ENCODE measurements at places on chromosomes 5 and 9.
A peak's percentile ranks its signal among the peaks of the same experiment; 100 is the strongest.

- DNase-seq = no peak
Measured at GRCh38 chr9:37407468-37407867, 15.0 kb upstream of the GRHPR start.

GRCh38 chr5:179270581-179271427 is 74.5 kb downstream of the ADAMTS2 start:
- no peak for DNase-seq

- no peak for DNase-seq
Measured at GRCh38 chr5:78912085-78912771, 72.9 kb downstream of the ARSB start.

DNA sequence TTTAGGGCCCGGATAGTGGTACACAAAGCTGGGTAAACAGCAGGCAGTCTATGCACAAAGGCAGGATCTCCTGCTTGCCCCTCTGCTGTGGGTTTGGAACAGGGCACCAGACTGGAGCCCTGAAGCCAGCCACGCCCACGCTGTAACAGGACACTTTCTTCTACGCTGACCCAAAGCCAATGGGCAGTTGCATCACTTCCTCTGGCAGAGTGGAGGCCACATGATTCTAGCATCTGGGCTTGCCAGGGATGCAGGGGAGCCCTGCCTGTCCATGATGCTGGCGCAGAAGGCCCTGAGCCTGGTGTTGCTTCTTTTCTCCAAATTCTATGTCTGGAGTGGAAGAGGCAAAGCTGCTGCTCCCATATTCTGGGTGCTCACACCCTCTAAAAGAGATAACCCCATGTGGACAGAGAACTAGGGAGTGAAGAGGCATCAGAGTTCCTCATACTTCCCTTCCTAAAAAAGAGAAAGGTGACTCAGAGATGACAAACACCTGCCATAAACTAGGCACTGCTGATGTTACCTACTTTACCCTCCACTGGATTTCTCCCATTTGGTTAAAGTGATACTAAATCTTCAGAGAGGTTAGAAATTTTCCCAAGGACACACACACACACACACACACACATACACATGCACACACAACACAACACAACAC is 260.3 kb upstream of the KLF4 start:
- DNase-seq = peak; percentile 18

- DNase-seq = no peak
Measured at GRCh38 chr9:112029921-112030444, 133.4 kb downstream of the UGCG start.

- DNase-seq = peak; percentile 91
Measured at GRCh38 chr5:91641730-91642350, 258.7 kb upstream of the ARRDC3 start.

- DNase-seq = peak; percentile 72
Measured at GRCh38 chr5:10354048-10354872, 765 bp downstream of the MARCHF6 start.

DNA sequence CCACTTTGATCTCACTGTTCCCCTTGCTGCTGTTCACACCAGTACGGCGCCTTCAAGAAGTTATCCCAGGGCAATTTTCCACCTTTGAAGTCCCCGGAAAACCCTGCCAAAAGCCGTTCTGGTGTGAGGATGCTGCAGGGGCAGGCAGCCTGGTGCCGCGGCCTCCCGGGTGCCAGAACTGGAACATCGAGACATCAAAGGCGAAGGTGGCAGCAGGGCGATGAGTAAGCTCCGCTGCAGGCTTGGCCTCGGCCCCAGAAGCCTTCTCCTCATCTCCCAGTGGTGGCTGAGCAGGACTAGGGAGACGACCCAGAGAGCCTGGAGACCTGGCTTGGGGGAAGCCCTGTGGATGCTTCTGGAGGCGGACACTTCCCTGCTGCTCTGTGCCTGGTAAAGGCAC is 115.3 kb upstream of the MSX2 start:
- DNase-seq = peak; percentile 7

- DNase-seq = no peak
Measured at GRCh38 chr5:158851488-158851887, 248.2 kb downstream of the EBF1 start.

GRCh38 chr9:94665613-94666012 is 26.3 kb upstream of the FBP1 start:
- DNase-seq = no peak

GRCh38 chr5:89036704-89037489 is 153.9 kb upstream of the MEF2C start:
- no peak for DNase-seq

- DNase-seq = no peak
Measured at GRCh38 chr5:78405829-78406750, 45.7 kb downstream of the SCAMP1 start.

DNA sequence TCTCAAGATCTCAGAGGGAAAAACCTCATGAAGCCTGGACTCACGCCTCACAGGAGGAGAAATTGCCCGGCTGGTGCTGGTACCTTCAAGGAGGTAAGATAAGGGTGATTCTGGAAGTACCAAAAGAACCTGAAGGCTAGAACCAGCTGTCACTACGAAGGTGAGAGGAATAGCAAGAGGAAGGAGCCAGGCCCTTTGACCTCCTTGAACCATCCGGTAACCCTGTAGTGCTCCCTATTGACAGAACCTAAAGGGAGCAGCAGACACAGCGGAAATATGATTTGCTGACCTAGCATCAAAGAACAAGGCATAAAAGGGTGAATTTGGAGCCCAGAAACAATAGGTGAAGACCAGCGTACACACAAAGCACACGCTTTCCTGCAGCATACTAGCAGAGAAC is 92.2 kb downstream of the DOCK8 start:
- no peak for DNase-seq

GRCh38 chr5:153658606-153659005 is 168.1 kb downstream of the GRIA1 start:
- DNase-seq = peak; percentile 22

- DNase-seq = no peak
Measured at GRCh38 chr9:82903503-82903902, 159.4 kb downstream of the RASEF start.

DNA sequence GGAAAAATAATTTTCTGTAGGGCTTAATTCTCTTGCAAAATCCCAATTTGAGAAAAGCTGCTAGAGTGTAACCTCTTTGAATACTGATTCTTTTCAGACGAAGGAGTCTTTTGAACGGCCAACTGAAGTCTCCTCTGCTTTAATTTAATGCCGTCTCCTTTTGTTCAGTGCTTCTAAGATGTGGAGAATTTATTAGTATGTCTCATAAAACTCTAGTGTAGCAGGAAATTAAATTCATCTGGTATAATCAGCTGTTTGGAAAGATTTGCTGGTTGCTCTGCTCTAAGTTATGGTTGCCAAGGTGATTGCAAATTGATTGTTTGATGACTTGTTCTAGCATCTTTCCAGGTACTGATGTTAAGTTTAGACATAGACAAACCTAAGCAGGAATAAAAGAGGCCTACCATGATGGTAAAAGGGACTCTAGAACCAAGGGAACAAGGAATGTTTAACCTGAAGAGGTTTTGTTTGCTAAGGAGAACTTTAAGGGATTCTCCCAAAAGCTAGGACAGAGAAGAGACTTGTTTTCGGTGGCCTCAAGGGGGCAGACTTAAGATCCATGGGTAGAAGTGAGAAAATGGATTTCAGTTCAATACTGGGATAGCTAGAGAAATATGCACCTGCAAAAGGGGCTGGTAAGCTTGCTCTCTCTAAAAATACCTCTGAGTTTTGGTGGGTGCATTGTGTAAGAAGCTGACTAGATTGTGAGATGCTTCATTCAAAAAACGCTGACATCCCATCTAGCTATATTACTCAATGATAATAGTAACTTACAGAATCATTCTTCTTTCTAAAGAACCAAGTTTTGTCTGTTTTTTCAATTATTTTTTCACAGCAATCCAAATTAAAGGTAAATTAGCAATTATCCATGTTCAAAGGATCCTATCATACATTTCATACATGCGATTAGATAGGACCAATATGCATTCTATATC is 5.7 kb upstream of the ADRB2 start:
- DNase-seq = peak; percentile 52

DNA sequence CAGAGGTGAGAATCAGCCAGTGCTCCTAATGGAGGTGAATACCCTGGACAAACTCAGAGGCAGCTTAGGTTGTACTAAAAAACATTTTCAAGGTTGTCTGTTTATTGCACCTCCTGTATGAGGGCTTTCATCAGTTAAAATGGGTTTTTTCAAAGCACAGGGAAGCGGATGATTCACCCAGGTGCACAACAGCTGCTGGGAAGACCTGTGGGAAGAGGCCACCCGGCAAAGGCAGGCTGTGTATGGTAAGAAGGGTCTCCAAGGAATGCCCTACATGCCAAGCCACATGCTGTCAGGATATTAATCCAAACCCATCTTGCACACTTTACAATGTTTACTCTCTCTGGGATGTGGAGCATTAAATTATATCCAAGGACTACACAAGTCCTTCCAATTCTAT is 14.7 kb downstream of the SIL1 start:
- DNase-seq = no peak

DNA sequence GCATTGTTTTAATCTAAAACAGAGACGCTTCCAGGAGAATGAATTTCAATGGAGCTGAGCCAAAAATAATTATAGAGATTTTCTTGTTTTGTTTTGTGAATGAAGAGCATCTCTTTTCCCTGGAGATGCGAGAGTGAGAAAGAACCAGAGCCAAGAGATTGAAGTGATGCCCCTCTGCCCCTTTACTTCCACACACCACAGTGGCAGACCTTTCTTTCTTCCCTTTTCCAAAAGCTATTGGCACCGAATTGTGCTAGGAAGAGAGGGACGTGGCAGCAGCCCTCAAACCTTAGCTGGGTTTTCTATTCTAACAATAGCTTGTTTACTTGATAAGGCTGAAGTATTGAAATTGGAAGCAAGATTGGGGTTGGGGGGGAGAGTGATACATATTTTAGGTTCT is 133.0 kb upstream of the TMEM161B start:
- DNase-seq = peak; percentile 72

- DNase-seq = no peak
Measured at GRCh38 chr9:70683841-70684240, 269.4 kb upstream of the KLF9 start.

Data from brain (organoid and tissue), 16 donors.